Activated CD8-positive, alpha-beta T cell treated with anti-CD3 and anti-CD28 coated beads for 36 hours (primary cell): ENCODE measurements at places on chromosomes 16 and 17. TPM values are rescaled to one million over a fixed set of nuclear protein-coding genes. Genes with fewer than 3 reads are reported as not detected.

GRCh38 chr17:72176951-72177660, 56.3 kb downstream of the SOX9 start:
- H3K4me3 ChIP-seq, result no peak overlapping the region
- no peak overlapping the region for H3K27ac ChIP-seq
- no peaks in the 10 kb centered on the region for H3K36me3 ChIP-seq
- H3K27me3 ChIP-seq, result peaks cover 2% of the 10 kb centered on the region

DNA sequence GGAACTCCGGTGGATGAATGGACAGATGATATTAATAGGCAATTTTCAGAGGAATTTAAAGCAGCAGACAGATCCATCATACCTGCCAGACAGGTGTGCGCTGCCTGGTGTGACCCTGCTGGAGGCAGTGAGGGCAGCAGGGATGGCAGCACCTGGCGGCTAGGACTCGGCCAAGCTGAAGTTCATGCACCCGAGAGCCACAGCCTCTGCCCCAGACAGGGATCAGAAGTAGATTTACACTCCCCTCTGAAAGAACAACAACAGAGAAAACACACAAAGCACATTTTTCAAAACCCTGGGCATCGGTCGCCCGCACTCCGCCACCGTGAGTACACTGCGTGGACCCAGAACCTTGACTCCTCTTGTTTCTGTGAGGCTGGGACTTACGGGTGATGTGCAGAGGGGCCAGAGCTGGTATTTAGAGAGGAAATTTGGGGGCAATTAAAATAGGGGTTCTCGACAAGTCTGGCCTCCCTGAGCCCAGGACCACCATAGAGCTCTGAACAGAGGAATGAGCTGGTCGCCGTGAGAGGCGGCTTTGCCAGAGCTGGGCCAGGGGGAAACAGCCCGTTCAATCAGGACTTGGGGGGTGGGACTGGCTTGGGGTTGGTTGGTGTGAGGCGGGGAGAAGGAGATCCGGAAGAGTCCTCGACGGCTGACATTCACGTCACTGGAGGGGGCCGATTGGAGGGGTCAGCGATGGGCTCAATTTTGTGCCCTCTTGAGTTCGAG, 101.0 kb downstream of the METRNL start:
- H3K27me3 ChIP-seq, result no peaks in the 10 kb centered on the region
- no peak for DNase-seq
- no peak overlapping the region for H3K27ac ChIP-seq
- no peak overlapping the region for H3K4me3 ChIP-seq
- no peaks in the 10 kb centered on the region for H3K36me3 ChIP-seq

DNA sequence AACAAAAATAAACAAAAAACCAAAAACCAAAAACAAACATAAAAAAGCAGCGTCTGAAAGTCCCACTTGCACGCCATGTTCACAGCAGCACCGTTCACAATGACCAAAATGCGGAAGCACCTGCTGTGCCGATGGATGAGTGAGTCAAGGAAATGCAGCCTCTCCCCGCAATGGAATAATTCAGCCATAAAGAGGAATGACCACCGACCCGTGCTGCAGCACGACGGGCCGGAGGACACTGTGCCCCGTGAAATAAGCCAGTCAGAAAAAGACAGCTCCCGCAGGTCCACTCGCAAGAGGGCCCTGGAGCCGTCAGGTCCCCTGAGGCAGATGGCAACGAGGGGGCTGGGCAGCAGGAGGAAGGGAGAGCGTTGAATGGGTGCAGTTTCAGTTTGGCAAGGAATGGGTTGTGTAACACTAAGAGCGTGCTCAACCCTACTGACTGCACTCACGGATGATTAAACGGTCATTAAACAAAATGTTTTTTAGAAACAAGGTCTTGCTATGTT, 5.1 kb downstream of the CLCN7 start:
- H3K4me3 ChIP-seq, result no peak overlapping the region
- H3K4me1 ChIP-seq, result peaks cover 33% of the 10 kb centered on the region
- H3K36me3 ChIP-seq, result peaks cover 2% of the 10 kb centered on the region
- H3K27me3 ChIP-seq, result no peaks in the 10 kb centered on the region
- no peak for DNase-seq

- DNase-seq, result peak; percentile 28
- no peaks in the 10 kb centered on the region for H3K36me3 ChIP-seq
- H3K4me1 ChIP-seq, result peaks cover 4% of the 10 kb centered on the region
Observed at GRCh38 chr17:31789707-31790505, 69.1 kb downstream of the COPRS start.

- H3K36me3 ChIP-seq, result peaks cover 42% of the 10 kb centered on the region
- no peak overlapping the region for H3K4me3 ChIP-seq
- H3K4me1 ChIP-seq, result peaks cover 10% of the 10 kb centered on the region
- H3K27me3 ChIP-seq, result no peaks in the 10 kb centered on the region
- no peak overlapping the region for H3K27ac ChIP-seq
Observed at GRCh38 chr17:4098521-4099209, 44.2 kb downstream of the ZZEF1 start.

GRCh38 chr17:75591722-75592302, 4.2 kb downstream of the MYO15B start:
- H3K4me1 ChIP-seq, result peaks cover 4% of the 10 kb centered on the region
- DNase-seq, result no peak
- H3K4me3 ChIP-seq, result no peak overlapping the region

DNA sequence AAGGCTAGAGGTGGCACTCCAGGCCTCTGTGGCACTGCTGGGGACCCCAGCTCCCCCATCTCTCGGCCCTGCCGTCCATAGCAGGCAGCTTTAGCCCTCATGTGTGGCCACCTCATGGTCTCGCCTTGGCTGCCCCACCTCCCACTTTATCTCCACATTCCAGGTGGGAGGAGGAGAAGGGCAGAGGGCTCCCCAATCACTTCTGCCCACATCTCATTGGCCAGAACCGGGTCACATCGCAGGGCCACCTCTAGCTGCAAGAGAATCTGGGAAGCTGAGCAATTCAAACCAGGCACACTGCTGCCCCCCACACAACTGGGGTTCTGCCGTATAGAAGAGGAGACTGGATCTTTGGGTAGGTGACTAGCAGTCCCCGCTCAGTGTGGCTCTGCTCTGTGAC, 1.6 kb downstream of the DRC7 start:
- peaks cover 9% of the 10 kb centered on the region for H3K4me1 ChIP-seq
- H3K36me3 ChIP-seq, result no peaks in the 10 kb centered on the region
- no peaks in the 10 kb centered on the region for H3K27me3 ChIP-seq
- H3K4me3 ChIP-seq, result no peak overlapping the region
- no peak overlapping the region for H3K27ac ChIP-seq
- no peak for DNase-seq

- no peak for DNase-seq
- no peaks in the 10 kb centered on the region for H3K27me3 ChIP-seq
- no peak overlapping the region for H3K4me3 ChIP-seq
- no peak overlapping the region for H3K27ac ChIP-seq
Observed at GRCh38 chr17:11279776-11280344, 38.8 kb downstream of the SHISA6 start.

DNA sequence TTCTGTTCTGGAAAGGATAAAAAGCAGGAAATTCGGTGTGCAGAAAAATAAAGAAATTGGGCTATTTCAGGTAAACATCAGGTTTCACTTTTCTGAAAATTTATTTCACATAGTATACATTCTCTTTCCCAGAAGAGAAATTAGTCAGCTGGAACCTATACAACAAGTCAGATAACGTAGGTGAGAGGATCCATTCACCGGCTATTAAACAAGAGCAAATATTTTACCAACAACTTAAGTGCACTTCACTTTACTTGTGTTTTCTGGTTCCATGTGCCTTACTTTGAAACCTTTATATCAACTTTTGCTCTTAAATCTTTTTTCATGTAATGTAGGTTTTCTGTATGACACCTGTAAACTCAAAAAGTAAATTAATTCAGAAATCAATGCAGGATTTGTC, 839.7 kb downstream of the CDH11 start:
- DNase-seq, result no peak
- no peaks in the 10 kb centered on the region for H3K27me3 ChIP-seq
- H3K36me3 ChIP-seq, result no peaks in the 10 kb centered on the region
- H3K27ac ChIP-seq, result no peak overlapping the region

DNA sequence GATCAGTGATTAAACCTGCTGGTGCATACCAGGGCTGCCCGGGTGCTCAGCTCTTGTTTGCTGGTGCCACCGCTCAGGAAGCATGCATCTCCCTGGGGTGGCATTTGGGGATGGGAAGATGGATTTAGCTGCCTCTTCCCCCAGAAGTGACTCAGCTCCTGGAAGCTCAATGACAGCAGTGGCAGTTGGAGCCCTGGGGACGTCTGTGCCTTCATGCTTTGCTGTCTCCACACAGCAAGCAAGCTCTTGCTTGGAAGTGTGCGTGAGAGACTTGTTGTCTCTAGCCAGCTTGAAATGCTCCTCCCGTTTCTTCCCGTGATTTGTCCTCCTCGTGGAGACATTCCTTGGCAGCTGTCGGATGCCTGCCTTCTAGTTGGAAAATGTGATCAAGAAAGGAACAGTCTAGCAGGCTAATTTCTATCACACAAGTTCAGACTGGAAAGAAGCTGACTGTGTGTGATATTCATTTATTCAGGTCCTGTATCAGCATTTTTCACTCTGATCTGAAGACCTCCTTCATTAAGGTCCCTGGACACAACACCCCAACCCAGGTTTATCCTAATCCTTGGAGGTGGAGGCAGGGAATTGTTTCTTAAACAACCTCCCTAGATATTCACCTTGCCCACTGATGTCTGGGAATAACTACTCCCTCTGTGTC, 73.0 kb downstream of the BMERB1 start:
- DNase-seq, result no peak
- no peak overlapping the region for H3K4me3 ChIP-seq
- H3K36me3 ChIP-seq, result no peaks in the 10 kb centered on the region
- peaks cover 12% of the 10 kb centered on the region for H3K4me1 ChIP-seq
- H3K27ac ChIP-seq, result no peak overlapping the region

STH gene
- total RNA-seq, result not detected

GPR179 gene
- total RNA-seq, result not detected

TMEM106A gene
- total RNA-seq, result 9.8 TPM

KRTAP9-3 gene
- not detected for total RNA-seq

PRSS33 gene
- total RNA-seq, result 0.29 TPM

GAS7 gene
- 2.1 TPM for total RNA-seq

SBK1 gene
- 35.3 TPM for total RNA-seq

AKTIP gene
- 24.7 TPM for total RNA-seq

CETP gene
- not detected for total RNA-seq
